ENCODE measurements at places on chromosomes 11 and 22.
A peak's percentile ranks its signal among the peaks of the same experiment; 100 is the strongest.

- DNase-seq: no peak
Measured at GRCh38 chr22:24129263-24129651, 52.0 kb upstream of the SUSD2 start.

DNA sequence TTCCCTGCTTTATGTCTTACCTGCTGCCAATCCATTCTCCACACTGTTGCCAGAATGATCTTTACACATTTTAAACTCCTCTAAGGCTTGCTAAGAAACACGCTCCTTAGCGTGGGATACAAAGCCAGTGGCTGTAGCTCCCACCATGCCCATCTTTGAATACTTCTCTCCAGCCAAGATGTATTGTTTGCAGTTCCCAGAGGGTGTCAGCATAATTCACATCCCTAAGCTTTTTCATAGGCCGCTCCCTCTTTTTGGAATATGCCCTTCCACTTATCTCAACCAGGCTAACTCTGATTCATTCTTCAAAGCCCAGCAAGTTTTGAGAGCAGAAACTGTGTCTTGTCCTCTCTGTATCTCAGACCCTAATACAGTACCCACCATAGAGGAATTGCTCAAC lies 8.1 kb upstream of the UPK2 start:
- DNase-seq: no peak

GRCh38 chr11:10584071-10584501 lies 15.6 kb upstream of the LYVE1 start:
- no peak for DNase-seq

DNA sequence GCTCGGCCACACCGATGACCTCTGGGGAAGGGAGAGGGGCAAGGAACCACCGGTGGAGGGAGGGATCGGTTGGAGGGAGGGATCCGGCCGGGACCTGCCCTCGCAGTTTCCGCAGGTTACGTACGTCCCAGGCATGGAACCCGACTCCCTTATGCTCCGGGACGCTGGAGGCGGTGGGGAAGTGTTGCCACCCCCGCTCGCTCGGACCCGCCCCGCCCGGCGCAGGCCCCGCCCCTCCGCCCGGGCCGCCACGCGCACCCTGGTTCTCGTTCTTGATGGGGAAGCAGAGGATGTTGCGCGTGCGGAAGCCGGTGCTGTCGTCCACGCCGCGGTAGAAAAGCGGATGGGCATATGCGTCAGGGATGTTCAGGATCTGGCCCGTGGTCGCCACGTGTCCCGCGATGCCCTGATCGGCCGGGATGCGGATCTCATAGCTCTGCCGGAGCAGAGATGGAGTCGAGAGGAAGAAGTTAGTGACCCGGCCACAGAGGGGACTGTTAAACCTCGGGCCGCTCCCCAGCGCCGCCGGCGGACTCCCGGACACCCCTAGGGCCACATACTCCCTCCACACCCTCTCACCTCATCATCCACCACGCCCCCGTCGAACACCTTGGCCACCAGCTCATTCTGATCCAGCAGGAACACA lies 89.8 kb downstream of the PDE2A start:
- no peak for DNase-seq

- DNase-seq: no peak
Measured at GRCh38 chr11:697811-698311, 2.2 kb downstream of the TMEM80 start.

GRCh38 chr11:68031144-68031464 lies 623 bp downstream of the NDUFS8 start:
- DNase-seq: no peak

DNA sequence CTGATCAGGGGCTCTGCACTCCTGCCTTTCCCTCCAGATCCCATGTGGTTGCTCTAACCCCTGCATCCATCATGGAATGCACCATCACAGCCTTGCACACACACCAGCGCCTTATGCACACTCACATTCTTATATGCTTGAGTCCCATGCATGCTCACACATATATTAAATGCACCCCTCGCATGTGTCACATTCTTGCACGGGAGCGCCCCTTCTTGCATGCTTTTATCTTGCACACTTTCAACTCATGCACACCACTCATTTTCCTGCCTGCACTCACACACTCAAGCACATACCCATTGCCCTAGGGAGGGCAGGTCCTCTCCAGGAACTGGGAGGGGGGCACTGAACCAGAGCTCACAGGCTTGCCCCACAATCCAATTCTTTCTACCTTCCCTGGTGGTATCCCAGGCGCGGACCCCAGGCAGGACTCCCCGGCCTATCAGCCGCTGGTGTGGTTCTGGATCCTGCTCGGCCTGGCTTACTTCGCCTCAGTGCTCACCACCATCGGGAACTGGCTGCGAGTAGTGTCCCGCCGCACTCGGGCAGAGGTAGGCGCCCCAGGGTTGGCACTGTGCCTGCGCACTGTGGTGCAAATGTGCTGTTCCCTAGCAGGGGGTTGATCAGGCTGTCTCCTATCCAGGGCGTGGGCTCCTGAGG lies 2.3 kb upstream of the CATSPERZ start:
- no peak for DNase-seq

DNA sequence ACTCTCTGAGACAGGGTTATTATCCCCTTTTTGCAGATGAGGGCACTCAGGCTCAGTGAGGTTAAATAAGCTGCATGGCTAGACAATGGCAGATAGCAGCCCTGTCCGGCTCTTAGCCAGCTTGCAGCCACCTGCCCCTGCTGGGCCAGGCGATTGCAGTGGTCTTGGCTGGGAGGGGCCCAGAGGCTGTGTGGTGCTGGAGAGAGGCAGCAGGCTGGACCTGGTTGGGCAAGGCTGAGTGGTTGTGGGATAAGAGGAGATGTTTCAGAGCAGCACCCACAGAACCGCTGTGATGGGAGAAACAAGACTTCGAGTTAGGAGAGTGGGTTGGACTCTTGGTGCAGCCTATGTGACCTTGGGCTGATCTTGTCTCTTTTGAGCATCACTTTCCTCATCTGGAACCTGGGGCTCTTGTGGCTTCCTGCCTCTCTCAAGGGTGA lies 25.5 kb downstream of the PTPRJ start:
- no peak for DNase-seq

- DNase-seq: no peak
Measured at GRCh38 chr11:117356126-117356890, 28.7 kb downstream of the CEP164 start.

DNA sequence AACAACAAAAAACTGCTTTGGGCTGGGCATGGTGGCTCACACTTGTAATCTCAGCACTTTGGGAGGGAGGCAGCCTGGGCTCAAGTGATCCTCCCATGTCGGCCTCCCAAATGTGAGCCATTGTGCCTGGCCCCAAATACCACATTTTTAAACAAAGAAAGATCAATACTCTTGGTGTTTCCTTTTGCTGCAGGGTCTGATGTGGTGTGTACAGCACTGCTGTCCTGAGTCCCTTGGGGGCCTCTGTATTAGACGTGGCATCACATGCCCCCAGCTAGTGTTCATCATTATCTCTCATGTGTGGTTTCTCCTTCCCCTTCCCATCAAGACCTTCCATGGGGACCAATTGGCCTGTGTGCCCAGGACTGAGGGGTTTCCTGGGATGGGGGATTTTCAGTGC lies 20.5 kb upstream of the XBP1 start:
- no peak for DNase-seq

- DNase-seq: no peak
Measured at GRCh38 chr11:125167954-125168835, 3.6 kb downstream of the PKNOX2 start.

- DNase-seq: no peak
Measured at GRCh38 chr22:33062361-33062760, 4.2 kb upstream of the SYN3 start.

DNA sequence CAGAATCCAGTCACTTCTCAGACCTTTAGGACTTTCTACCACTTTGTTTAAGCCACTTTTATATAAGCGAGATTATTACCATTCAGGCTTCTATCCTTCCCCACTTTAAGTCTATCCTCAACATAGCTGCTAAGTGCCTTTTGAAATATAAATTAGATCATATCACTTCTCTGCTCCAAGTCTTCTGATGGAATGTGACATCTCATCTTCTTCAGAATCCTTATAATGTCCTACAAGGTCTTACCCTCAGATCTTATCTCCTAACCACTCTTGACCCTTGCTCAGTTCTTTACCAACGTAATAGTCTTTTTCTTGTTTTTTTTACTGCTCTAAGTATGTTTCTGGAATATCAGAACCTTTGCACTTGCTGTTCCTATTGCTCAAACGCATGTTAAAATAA lies 188.7 kb downstream of the DYNC2H1 start:
- no peak for DNase-seq

DNA sequence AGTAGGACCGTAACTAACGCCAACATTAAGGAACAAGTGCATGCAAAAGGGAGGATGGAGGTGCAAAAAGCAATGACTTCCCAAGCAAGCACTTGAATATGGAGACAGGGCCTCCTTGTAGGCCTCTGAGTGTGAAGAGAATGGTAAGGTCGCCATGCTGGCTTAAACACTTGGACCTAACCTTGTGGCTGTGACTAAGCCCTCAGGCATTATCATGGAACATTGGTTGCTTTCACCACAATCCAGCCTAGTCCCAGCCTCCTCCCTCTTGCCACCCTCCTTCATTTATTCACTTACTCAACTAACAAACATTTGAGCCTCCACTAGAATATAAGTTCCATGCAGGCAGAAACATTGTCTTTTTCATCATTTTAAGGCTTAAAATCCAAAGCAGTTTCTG lies 11.9 kb upstream of the SYTL2 start:
- no peak for DNase-seq

DNA sequence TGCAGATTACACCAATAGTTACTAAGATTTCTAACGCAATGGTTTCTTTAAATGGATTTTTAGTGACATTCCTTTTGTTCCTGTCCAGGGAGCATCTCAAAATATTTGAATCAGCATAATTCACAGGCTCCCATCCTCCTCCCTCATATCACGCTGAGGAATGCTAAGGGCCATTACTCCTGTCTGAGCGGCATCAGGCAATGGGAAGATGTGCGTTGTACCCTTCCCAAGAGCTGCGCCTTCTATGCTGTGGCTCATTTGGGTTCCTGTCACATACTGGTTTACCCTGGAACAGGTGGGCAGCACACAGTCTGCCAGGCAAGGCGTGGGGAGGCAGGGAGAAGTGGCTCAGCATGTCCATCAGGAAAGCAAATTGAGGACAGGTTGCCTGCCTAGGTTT lies 121.9 kb downstream of the DBX1 start:
- no peak for DNase-seq

DNA sequence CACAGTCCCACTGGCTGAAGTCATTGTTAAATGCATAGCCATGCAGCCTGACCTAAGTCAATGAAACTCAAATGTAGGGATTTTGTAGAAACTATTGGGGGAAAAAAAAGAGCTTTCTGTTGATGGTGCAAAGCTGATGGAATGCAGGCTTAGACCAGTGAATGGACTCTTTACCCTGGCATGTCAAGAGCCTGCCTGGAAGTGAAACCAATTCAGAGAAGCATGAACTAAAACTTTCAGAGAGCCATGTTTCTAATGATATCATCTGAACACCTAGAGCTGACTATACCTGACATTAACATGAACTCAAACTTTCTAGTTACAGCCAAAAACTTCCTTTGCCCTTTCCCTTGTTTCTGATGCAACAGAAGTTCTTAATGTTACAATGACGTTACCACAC lies 89.0 kb downstream of the APIP start:
- DNase-seq: no peak

DNA sequence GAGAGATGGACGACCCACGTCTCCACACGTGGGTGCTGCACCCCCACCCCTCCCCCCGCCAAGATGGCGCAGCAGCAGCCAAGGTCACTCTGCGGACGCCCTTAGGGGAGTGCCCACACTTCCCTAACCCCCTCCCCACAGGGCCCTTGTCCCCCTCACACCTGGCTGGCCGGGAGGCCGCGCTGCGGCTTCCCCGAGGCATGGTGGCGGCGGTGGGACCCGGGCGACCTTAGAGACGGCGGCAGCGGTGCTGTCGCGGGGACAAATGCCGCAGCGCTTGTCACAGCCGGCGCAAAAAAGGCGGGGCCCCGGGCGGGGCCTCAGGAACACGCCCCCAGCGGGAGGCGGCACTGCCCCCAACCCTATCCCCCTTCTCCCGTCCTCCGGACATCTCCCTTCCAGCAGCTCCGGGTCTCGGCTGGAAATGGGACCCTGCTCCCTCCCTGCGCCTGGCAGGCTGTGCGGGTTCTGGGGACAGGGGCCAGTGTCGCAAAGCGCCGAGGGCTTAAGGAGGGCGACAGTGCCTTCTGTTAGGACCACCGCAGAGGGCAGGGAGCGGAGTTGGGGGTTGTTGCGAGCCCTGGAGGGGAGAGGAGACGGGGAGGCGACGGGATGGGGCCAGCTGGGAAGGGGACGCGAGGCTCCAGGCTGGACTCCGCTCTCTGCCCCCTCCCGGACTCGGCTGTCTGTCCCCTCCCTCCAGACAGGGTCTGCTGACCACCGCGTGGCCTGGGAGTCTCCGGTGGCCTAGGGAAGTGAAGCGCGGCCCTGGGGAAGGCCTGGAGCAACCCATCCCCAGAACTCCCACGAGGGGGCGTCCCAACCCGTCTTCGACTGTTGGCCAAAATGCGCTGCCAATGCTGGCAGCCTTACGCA lies at the start of gene CHCHD10:
Gene CHCHD10, minus strand, starts transcription at position 300 of the 876 bp plus-strand sequence. Its CDS starts 98 bp downstream, at position 202.
- DNase-seq: peak; percentile 52

DNA sequence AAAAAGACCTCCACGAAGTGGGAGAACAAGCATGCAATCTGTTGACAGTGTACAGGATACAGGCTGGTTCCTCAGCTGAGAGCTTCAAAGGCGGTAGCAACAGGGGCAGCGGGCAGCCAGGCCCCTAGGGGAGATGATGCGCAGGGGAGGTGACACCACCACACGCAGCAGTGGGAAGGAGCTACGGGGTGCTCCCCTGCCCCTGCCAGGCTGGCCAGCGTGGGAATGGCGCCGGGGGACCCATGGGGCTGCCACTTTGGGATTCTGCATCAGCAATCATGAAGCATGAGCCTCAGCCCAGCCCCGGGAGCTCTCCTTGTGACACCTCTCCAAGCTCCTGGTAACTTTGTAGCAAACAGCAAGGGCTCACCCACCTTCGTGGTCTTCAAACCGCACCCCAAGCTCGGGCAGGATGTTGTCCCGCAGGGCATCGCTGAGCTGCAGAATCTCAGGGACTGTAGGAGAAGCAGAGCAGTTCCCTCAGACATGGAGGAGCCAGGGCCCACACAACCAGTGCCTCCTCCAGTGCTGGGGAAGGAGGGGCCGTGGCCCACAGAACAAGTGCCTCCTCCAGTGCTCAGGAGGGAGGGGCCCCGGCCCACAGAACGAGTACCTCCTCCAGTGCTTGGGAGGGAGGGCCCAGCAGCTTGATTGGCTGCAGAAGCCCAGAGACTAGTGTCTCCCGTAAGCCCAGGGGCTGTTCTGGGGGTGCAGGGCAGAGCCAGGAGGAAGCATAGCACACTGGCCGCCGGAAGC lies 14.6 kb upstream of the NAP1L4 start:
- peak; percentile 22 for DNase-seq

DNA sequence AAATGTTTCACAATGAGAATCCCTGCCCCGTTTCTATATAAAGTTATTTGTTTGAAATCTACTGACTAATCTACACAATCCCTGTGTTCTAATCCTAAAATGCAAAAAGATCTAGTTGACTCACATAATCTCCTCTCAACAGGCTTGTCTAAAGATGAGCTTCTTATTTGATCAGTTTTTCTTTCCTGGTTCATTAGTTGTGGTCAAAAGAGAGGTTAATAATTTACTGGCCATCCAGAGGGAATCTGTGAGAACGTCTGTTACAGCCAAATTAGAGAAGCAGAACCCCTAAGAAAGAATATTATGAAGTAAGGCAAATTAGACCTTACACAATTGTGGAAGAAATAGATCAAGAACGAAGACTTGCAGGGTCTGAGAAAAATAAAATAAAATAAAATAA lies 173.7 kb upstream of the ANO3 start:
- no peak for DNase-seq

GRCh38 chr11:80727315-80727714 lies 1286.5 kb upstream of the TENM4 start:
- DNase-seq: no peak

- no peak for DNase-seq
Measured at GRCh38 chr22:32535531-32536190, 61.0 kb downstream of the FBXO7 start.

GRCh38 chr11:121547574-121547973 lies 94.8 kb upstream of the SORL1-AS1 start:
- DNase-seq: no peak

All from stimulated activated CD8-positive, alpha-beta memory T cell treated with anti-CD3 and anti-CD28 coated beads, Interleukin-2, amount 100 ng/mL, for 1 hour (primary cell).